GM13976 (cell line): ENCODE measurements at places on chromosomes 2 and 18.

GRCh38 chr2:110677080-110677479 is 783 bp downstream of the BUB1 start:
- DNase-seq, result no peak

- DNase-seq, result no peak
Observed at GRCh38 chr2:47313141-47313691, 89.7 kb upstream of the MSH2 start.

DNA sequence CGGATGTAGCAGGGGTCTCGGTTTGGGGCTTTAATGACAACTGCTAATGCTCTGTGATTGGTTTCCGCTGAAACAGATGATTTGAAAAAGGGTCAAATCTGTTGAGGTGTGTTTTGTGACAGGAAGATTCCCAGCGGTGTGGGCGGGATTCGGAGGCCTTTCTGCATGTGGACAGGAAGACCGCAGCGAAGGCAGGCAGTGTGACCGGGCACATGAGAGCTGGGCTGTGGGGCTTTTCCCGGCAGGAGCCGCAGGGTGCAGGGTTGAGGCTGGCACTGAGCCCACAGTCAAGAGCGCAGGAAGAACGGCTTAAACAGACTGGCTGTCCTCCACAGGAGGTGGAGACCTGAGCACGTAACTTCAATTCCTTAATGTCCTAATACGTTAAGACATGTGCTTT is 180.0 kb upstream of the TPO start:
- no peak for DNase-seq

DNA sequence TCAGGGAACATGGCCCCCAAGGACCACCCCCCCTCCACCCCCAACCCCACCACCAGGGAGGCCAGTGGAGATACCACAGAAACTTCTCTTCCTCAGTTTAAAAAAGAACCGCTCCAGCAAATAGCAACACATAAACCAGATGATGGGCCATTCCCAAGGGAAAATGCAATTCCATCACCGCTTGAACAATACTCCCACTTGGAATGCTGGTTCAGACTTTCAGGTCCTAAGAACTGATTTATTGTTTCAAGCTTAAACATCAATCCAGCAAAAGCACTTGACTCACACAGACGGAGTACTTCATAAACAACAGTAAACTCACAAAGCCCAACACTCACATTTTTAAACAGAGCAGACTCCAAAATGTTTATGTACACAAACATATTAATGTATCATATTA is 6.9 kb downstream of the HDAC4 start:
- DNase-seq, result no peak

DNA sequence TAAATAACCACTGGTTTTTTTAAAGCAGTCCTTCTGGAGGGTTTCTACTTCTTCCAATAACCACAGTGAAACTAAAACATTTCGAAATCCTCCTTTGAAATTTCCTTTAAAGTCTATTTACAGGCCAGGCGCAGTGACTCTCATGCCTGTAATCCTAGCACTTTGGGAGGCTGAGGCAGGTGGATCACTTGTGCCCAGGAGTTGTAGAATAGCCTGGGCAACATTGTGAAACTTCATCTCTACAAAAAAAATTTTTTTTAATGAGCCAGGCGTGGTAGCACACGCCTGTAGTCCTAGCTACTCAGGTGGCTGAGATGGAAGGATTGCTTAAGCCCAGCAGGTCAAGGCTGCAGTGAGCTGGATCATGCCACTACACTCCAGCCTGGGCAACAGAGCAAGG is 15.2 kb downstream of the KIDINS220 start:
- no peak for DNase-seq

- DNase-seq, result no peak
Observed at GRCh38 chr2:119491776-119492525, 32.3 kb downstream of the SCTR start.

DNA sequence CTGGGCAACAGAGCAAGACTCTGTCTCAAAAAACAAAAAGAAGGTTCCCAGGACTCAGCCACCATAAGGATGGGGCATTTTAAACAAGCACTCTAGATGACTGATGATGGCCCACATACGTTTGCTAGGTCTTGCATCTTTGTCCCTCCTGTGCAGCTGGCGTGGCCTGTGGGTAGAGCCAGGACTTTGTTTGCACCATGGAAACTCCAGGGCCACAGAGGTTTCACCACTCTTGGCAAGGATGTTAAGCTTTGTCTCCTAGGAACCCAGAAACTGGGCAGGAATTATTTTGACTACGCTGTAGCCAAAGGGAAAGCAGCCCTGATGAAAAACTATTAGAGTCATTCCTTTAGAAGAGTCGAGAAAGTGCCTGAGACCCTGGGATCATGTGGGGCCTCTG is 75.3 kb upstream of the STPG4 start:
- DNase-seq, result no peak

- peak; percentile 2 for DNase-seq
Observed at GRCh38 chr2:5975401-5975800, 283.2 kb downstream of the SOX11 start.

DNA sequence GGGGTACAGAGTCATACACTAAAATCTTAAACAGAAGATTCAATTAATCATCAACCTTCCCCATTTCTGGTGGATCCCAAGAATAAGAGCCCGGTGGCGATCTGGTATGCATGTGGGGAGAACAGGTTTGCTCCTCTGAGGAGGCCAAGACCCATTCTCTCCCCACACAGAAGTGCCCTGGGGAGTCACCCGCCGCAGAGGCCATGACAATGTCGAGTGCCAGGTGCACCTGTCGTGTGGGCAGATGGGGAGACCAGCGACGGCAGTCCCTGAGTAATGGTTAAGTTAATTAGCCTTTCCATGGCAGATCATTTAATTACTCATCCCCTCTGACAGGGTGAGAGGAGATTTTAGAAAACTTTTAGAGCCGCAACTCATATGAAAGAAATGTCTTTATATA is 345.0 kb downstream of the NCKAP5 start:
- no peak for DNase-seq

DNA sequence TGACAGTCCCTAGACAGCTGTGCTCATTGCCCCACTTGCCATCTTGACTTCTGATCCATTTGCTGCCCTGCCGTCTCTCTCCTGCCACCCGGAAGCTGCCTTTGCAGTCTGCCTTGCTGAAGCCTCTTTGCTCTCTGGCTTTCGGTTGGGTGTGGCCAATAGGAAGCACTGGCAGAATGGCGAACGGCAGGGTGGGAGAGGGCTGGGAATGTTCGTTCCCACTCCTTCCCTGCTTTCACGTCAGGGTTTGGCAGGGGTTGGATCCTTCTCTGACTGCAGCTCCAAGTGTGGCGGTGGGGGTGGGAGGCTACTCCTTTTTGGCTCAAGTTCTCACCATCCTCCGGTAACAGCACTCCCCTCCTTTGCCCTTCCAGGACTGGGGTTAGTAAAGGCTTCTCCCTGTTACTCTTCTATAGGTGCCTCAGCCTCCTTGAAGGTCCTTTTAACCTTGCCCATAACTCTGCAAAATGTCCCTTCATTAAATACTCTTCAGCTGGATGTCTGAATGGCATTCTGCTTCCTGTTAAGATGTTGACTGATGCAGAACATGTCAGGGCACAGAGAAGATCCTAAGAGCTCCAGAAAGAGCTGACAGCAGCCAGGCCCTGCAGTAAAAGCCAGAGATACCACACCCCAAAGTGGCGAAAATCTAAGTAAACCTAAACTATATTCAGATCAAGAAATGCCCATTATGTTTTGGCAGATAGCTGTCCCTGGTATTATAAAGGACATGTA is 299.7 kb downstream of the CDCA7 start:
- DNase-seq, result no peak

- DNase-seq, result peak; percentile 46
Observed at GRCh38 chr2:241822264-241822623, 13.3 kb downstream of the NEU4 start.

DNA sequence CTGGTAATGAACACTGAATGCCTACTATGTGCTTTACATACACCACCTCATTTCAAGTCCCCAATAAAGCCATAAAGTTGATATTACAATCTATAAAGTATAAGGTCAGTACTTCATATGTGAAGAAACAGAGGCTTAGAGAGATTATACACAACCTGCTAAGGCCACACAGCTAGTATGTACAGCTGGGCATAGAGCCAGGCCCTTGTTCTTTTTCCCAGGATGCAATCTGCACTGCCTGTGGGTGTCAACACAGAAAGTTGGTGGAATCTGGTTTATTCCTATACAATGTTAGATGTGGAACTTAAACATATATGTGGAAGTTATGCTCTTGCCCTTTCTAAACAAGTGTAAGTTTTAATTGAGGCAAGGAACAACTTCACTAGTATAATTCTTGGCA is 32.8 kb downstream of the INSIG2 start:
- DNase-seq, result no peak

GRCh38 chr18:25713103-25713502 is 361.1 kb upstream of the ZNF521 start:
- no peak for DNase-seq

DNA sequence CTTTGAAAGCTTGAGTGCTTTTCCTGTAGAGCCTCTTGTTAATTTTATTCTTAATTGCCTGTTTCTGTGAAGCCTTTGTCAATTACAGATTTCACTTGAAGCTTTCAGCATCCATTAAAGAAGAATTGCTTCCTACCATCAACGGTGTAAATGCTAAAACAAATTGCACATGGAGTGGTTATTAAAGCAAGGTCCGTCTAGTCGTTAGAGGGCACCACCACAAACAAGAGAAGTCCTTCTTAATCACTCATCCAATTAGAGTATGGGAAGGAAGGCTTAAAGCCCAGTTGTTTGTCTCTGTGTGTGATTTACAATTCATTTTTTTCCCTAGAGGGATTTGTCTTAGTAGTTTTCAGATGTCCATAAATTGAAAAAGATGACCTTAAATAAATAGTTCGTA is 1.6 kb downstream of the KCNJ3 start:
- DNase-seq, result no peak

- DNase-seq, result no peak
Observed at GRCh38 chr2:46230677-46231425, 66.4 kb upstream of the EPAS1 start.

GRCh38 chr18:76803814-76804213 is 18.5 kb upstream of the ZNF236 start:
- DNase-seq, result peak; percentile 77

GRCh38 chr2:168773128-168773527 is 29.3 kb upstream of the NOSTRIN start:
- no peak for DNase-seq

DNA sequence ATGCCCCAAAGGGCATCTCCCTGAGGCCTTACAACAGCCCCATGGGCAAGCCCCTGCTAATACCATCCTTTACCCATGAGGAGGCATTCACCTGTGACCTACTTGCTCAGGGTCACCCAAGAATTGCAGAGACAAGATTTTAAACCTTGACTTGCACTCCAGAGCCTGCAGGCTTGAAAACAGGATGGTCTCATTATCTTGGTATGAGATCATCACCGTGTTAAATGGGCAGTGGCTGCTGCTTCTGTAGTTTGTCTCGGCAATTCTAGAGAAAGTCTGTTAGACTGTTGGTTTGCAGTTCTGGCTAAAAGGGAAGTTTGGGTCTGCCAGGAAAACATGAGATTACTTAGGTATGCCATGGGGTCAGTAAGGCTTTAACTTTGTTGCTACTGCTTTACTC is 698.9 kb downstream of the GALR1 start:
- no peak for DNase-seq

GRCh38 chr2:104690255-104690984 is 163.5 kb upstream of the POU3F3 start:
- DNase-seq, result no peak

GRCh38 chr2:9764153-9764778 is 79.0 kb upstream of the TAF1B start:
- DNase-seq, result no peak

DNA sequence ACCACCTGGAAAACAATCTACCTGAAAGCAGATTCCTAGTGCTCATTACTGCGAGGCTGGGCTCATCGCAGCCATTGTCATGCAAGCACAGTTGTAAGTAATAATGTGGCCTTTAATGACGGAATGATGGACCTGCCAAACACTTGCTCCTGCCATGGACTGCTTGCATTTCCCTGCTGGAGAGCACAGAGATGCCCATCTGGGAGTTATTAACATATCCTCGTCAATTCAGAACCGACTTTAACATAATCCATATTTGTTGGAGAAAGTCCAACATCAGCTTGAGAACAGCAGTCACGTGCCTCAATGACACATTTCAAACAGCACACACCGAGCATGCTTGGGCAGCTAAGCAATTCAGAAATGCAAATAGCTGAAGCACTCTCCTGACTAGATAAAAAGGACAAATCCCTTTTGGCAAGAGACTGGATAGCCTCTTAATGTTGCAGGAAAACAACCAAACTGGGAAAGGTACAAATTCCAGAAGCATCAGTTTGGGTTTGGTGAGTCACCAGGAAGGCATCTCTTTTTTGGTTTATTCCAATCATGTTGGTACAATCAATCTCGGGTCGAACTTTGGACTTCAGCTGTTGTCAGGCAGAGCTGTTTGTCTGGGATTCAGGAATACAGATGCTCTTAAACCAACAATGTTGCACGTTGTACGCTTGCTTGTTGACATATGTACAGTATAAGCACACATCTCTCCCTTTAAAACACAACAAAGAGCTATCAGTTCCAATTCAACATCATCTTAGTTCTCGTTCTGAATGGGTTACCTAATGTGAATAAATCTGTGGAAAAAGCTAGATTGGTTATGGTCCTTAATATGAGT is 395.8 kb downstream of the LNPK start:
- DNase-seq, result no peak

GRCh38 chr18:69216321-69216720 is 184.4 kb upstream of the DOK6 start:
- DNase-seq, result no peak

DNA sequence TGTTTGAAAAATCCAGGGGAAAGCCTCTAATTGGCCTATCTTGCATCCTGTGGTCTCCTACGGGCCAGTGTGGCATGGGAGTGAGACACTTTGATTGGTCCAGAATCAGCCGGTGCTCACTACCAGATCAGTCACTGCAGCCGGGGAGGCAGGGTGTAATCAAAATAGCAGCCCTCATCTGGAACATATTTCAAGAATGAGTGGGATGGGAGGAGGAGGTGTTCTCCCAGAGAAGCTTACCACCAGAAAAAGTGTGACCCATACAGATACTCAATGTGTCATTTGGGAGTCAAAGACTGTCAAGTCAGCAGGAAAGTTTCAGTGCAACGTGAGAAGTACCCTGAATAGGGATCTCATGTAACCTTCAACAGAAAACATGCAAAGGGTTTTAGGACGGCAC is 393.9 kb upstream of the SLC14A2 start:
- DNase-seq, result no peak

GRCh38 chr2:119431155-119431975 is at the start of gene TMEM37:
Gene TMEM37, plus strand, starts transcription at chr2:119431854. Its CDS starts 50 bp downstream, at chr2:119431904.
- peak; percentile 86 for DNase-seq

- DNase-seq, result no peak
Observed at GRCh38 chr18:56490942-56491341, 147.4 kb downstream of the TXNL1 start.

DNA sequence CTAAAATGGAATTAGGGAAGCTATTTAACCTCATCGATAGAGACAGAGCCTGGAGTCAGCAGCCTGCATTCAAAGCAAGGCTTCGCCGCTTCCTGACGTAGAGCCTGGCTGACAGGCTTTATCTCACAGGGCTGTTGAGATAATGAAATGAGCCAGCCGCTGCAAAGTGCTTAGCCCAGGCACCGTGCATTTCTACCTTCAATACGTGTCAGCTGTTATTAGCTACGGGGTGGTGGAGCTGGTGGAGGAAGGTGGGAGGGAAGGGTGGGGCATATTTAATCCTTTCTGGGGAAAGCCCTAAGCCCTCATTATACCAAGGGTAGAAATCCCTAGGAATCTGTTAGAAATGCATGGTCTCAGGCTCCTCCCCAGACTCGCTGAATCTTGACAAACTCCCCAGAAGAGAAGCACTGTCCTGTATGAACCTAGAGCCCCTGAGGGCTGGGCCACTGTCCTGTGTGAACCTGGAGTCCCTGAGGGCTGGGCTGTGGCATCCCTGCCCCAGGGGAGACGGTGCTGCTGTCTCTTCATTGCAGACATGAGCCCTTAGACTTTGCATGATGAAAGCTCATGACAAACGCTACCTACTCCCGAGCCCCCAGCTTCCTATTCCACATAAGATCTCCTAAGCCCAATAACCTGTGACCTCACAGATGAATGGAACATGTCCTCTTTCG is 72.4 kb downstream of the ALPK2 start:
- no peak for DNase-seq
